Spleen (tissue), 13 donors: ENCODE measurements at places on chromosomes 3 and 15. TPM values are rescaled to one million over a fixed set of nuclear protein-coding genes. Genes with fewer than 3 reads are reported as not detected.

- no peaks in the 10 kb centered on the region for H3K4me1 ChIP-seq
- H3K27ac ChIP-seq = no peak overlapping the region
- DNase-seq = no peak
- no peak overlapping the region for H3K4me3 ChIP-seq
- peaks cover 16% of the 10 kb centered on the region for H3K27me3 ChIP-seq
These were observed 329.2 kb downstream of the ARRDC4 start for GRCh38 chr15:98289747-98290146.

DNA sequence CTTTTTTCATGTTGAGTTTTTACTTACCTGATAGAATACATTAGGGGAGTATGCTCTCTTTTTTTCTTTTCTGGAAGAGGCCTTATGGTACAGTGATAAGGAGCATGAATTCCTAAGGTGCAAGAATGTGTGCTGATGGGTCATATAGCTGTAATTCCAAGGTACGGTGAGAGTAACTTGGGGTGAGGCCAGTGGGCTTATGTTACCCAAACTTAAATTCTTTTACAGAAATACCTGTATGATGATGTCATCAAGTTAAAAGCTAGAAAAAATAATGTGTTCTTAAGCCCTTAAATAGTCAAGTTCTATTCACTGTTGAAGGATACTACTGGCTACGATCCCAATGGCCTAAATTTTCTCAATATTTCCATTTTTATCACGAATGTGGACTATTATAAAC is 111.2 kb downstream of the GMPS start:
- no peak overlapping the region for H3K4me3 ChIP-seq
- no peak overlapping the region for H3K27ac ChIP-seq
- H3K4me1 ChIP-seq = no peaks in the 10 kb centered on the region
- DNase-seq = no peak

DNA sequence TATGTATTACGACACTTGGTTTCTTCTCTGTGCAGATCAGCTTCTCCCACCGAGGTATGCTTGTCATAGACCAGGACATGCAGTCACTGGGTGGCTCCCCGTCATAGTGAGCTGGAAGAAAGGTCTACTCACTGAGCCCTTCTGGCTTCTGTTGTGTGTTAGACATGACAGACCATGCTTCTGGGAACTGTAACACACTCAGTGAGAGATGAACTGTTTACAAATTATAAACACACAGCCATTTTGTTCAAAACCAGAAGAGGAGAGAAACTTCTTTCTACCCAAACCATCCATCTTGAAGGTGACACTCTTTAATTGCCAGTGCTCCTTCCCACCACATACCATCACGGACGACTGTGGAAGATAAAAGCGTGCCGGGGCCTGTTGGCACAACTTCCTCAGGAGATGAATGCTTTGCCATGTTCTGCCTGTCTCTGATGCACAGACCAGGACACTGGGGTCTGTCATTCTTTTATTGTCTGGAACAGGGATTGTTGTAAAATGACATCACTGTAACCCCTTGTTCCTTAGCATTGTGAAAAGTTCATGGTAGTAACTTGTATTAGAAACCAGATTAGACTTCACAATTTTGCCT is 214.3 kb downstream of the MCTP2 start:
- DNase-seq = no peak
- H3K36me3 ChIP-seq = no peaks in the 10 kb centered on the region
- no peaks in the 10 kb centered on the region for H3K4me1 ChIP-seq
- H3K27ac ChIP-seq = no peak overlapping the region
- H3K4me3 ChIP-seq = no peak overlapping the region

GRCh38 chr3:4551794-4552442 is 58.8 kb downstream of the ITPR1 start:
- no peak overlapping the region for H3K27ac ChIP-seq
- DNase-seq = no peak
- no peak overlapping the region for H3K4me3 ChIP-seq
- H3K27me3 ChIP-seq = no peaks in the 10 kb centered on the region
- H3K4me1 ChIP-seq = no peaks in the 10 kb centered on the region

- DNase-seq = no peak
- no peak overlapping the region for H3K27ac ChIP-seq
- no peaks in the 10 kb centered on the region for H3K27me3 ChIP-seq
- peaks cover 21% of the 10 kb centered on the region for H3K4me1 ChIP-seq
- no peak overlapping the region for H3K4me3 ChIP-seq
- no peaks in the 10 kb centered on the region for H3K36me3 ChIP-seq
These were observed 313.4 kb upstream of the SATB1 start for GRCh38 chr3:18738393-18739098.

DNA sequence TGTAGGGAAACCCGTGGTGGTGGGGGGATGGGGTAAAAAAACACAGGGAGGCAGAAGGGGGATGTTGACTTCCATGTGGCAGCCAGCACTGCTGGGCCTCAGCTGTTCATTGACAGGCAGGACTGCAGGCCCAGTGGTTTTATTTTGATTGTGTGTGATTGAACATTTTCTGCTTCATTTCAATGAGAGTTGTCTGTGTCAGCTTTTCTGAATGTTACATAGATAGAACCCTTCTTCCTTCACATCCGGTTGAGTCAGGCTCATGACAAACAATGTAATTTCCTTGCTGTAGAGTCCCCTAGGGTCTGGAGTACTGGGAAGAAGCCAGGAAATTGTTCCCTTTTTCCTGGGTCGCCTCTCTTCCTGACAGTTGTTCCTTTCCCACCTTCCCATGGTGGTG is 8.2 kb upstream of the RPP25 start:
- no peak for DNase-seq
- peaks cover 7% of the 10 kb centered on the region for H3K4me1 ChIP-seq
- H3K27ac ChIP-seq = no peak overlapping the region
- H3K4me3 ChIP-seq = no peak overlapping the region
- no peaks in the 10 kb centered on the region for H3K36me3 ChIP-seq

- DNase-seq = no peak
- H3K4me1 ChIP-seq = no peaks in the 10 kb centered on the region
- H3K36me3 ChIP-seq = no peaks in the 10 kb centered on the region
These were observed 271.2 kb upstream of the DPPA4 start for GRCh38 chr3:109608574-109608973.

DNA sequence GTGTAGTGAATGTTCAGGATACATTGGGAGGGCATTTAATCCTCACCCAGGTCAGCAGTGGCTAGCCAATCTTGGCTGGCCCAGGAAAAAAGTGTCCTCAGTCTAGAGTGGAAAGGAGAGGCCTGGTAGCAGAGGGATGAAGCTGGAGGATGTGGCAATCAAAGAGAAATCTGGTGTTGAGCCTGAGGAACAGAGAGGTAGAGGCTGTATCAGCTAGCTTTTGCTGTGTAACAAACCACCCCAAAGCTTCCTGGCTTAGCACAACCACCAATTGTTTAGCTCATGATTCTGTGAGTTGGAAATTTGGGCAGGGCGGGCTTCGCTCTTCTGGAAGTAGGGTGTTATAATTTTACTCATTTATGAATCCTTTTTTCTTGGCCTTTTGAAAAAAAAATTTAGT is 49.8 kb upstream of the PRR23E start:
- H3K4me3 ChIP-seq = no peak overlapping the region
- H3K36me3 ChIP-seq = no peaks in the 10 kb centered on the region
- no peaks in the 10 kb centered on the region for H3K4me1 ChIP-seq
- H3K27me3 ChIP-seq = peaks cover 14% of the 10 kb centered on the region

DNA sequence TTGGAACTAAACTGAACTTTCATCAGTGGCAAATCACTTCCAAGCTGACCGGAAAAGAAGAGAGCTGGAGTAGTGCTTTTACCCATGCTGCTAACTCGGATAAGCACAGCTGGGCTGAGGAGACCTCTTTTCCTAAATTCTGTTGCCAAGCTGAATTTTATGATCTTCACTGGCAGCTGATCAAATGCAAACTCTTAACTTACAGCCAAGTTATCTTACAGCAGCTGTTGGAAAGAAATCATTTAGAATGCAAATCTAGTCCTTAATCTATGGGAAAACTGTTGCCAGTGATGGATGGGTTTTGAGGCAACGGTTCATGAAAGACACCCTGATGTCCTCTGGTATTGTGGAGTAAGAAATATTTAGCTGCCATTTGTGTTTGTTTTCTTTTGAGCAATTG is 216.5 kb downstream of the ZNF385D start:
- no peaks in the 10 kb centered on the region for H3K27me3 ChIP-seq
- DNase-seq = no peak
- H3K4me1 ChIP-seq = no peaks in the 10 kb centered on the region
- H3K36me3 ChIP-seq = no peaks in the 10 kb centered on the region
- H3K27ac ChIP-seq = no peak overlapping the region

DNA sequence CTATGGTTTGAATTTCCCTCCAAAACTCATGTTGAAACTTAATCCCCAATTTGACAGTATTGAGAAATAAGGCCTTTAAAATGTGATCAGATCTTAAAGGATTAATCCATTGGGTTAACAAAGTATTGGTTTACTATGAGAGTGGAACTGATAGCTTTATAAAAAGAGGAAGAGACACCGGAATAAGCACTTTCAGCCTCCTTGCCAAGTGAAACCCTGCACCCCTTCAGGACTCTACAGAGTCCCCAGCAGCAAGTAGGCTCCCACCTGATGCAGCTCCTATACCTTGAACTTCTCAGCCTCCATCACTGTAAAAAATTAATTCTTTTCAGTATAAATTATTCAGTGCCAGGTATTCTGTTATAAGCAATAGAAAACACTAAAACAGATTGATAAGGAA is 348.3 kb downstream of the CGGBP1 start:
- no peaks in the 10 kb centered on the region for H3K36me3 ChIP-seq
- no peaks in the 10 kb centered on the region for H3K4me1 ChIP-seq

DNA sequence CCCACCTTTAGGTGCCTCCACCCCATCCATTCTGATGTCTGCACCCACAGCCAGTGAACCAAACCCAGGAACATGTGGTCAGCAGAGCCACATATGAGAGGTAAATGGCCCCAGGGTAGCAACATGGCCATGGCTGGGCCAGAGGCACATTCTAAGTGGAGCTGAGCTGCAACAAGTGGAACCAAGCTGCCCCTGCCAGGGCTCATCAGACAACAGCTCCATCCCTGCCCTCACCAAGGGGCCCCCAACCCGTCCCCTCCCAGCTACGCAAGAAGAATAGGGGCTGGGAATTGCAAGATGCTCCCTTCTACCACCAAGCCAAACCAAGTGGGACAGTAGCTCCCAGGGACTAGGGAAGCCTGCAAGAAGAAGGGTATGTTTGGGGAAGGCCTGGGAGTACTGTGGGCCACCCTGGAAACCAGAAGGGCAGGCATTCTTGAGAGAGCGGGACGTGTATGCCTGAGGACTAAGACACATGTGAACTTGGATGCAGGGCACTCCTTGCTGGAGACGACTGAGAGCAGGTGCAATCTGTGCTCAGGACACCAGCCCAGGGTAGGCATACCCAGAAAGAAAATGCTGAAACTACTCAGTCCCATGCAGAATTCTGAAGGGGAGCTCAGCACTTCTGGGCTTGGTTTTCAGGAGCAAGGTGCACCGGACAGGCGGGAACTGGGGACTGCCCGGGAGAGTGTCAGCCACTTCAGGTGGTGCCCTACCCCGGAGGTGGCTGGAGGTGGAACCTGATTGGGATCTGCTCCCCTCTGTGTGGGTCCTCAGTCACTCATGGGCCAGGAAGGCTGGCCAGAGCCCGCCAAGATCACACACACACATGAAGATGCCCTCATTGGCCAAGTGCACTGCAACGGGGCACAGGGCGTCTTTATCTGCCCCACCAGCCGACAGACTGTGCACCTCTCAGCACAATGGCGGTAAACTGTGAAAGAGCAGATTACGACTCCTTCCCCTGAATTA is 9.5 kb downstream of the MYL3 start:
- H3K27me3 ChIP-seq = no peaks in the 10 kb centered on the region
- H3K27ac ChIP-seq = no peak overlapping the region
- no peaks in the 10 kb centered on the region for H3K4me1 ChIP-seq
- H3K4me3 ChIP-seq = no peak overlapping the region

DNA sequence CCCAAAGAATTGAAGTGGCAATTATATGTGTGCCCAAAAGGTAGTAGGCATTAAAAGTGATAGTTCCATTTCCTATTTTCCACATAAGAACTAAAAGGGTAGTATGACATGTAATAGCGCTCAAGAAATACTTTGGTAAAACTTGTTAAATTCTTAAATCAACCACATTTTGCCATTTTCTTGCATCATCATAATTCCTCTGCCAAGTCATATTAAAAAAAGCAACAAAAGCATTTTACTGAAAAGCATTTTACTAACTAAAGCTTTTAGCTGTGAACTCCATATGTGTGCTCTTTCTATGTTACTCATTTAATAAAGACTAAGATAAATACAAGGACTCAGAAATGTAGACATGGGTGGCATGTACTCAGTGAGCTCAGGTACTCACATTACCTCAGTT is 70.1 kb downstream of the GPR160 start:
- H3K4me1 ChIP-seq = no peaks in the 10 kb centered on the region
- H3K27me3 ChIP-seq = no peaks in the 10 kb centered on the region
- H3K27ac ChIP-seq = no peak overlapping the region
- DNase-seq = no peak
- H3K4me3 ChIP-seq = no peak overlapping the region

DNA sequence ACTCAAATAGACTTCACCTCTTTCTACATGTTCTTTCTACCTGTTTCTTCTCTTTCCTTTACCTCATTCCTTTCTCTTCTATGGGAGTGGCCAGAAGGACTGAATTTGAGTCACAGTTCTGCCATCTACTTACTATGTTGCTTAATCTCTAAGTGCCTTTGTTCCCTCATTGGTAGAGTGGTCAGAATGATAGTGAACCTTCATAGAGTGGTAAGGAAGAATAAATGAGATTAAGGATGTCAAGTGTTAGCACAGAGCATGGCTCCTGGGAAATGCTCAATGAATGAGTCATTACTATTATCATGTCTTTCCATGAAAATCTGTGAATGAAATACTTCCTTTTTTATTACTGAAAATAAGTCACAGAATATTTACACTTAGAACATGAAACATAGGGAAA is 17.5 kb downstream of the TMEM207 start:
- DNase-seq = no peak
- no peaks in the 10 kb centered on the region for H3K4me1 ChIP-seq
- H3K27ac ChIP-seq = no peak overlapping the region
- no peaks in the 10 kb centered on the region for H3K27me3 ChIP-seq
- H3K36me3 ChIP-seq = no peaks in the 10 kb centered on the region
- H3K4me3 ChIP-seq = no peak overlapping the region

DNA sequence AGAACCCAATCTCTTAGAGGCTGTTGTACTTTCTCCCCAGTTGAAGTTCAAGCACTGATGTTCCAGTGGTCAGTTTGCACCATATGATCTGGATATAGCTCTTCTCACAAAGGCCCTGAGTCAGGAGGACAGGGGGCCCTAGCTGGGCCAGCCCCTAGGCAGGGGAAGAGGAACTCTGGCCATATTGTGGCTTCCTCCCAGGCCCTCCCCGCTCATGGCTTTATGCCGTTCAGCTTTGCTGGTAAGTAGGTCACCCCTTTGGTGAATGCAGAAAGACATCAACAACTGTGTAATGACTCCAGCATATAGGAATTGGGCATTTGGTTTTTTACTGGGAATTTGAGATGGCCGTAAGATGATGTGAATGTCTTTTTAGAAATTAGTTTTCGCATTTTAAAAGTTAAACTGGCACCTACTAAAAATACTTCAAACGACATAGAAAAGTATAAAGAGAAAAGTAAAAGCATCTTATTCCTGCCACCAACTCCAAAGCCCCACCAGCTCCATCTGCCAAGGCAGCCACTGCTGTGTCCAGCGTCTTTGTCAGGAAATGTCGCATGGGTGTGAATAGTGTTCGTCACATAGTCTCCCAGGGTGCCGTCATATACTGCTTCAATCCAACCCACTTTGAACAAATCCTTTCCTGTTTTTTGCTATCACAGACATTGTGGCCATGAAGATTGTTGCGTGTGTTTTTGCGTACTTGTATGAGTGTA is 25.3 kb downstream of the CCR9 start:
- no peaks in the 10 kb centered on the region for H3K27me3 ChIP-seq
- peaks cover 40% of the 10 kb centered on the region for H3K4me1 ChIP-seq
- DNase-seq = no peak
- H3K4me3 ChIP-seq = no peak overlapping the region

Gene TP53BP1
- total RNA-seq = 44.7 TPM

Gene SLITRK3
- not detected for total RNA-seq

Gene SEMA3G
- total RNA-seq = 8.8 TPM

Gene PLSCR2
- total RNA-seq = not detected

Gene SCAPER
- total RNA-seq = 29.2 TPM
